ENCODE measurements at places on chromosomes 13 and 19.

DNA sequence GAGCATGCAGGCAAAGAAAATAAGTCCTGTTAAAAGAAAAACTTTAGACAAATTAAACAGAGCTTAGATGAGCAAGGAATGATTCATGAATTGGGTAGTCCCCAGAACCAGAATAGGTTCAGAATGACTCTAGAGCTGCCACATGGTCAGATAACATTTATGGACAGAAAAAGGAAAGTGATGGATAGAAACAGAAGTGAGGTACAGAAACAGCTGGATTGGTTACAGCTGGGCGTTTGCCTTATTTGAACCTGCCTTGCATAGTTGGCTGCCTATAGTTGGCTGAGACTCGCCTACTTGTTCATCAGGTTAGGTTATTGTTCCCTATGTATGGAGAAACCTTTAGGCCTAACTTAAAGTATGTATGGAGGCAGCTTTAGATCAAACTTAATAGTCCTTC is 35.4 kb downstream of the WDFY2 start:
- DNase-seq = peak; percentile 78

DNA sequence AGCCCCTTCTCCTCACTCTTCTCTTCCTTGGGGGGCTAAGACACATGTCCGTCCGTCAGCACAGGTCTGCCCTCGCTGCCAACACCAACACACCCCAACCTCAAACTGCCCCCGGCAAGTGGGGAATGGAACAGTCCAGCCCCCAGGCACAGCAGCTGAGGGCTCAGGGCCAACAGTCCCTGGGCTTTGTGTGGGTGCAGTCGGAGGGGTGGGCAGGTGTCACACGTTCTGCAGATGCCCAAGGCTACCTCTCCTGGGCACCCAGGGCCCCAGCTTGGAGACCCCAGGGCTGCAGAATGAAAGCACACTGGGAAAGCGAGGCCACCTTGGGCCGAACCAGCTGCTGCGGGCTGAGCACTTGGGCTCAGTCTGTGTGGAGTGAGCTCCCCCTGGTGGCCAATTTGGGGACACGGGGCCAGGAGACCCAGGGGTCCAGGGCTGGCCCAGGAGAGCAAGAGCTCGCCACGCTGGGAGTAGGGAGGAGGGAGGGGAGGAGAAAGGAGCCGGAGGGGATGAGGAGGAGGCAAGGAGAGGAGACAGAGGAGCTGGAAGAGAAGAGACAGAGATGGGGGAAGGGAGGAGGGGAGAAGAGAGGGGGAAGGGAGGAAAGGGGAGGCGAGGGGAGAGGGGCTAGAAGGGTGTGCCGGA is 14.0 kb upstream of the ATP8B3 start:
- DNase-seq = peak; percentile 52

DNA sequence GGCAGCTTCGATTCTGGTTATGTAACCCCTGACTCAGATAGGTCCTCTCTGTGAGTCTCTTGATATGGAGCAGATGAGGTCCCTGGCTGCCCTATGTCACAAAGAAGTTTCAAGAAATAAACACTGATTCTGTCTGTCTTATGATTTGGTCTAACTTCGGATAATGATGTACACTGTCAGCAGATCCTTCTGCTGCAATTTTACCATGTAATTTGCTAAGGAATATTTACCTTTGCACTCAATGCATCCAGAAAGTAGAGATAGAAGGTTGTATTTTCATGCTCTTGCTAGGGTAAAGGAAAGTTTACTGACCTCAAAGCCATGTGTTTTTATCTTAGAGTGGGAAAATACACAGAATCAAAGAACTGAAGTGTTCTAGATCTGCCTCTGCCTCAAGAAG is 98.2 kb downstream of the KLF5 start:
- no peak for DNase-seq

- no peak for DNase-seq
These were observed 490.8 kb downstream of the PCDH20 start for GRCh38 chr13:60924856-60925255.

GRCh38 chr13:87779426-87779825 is 108.3 kb downstream of the SLITRK5 start:
- DNase-seq = no peak

DNA sequence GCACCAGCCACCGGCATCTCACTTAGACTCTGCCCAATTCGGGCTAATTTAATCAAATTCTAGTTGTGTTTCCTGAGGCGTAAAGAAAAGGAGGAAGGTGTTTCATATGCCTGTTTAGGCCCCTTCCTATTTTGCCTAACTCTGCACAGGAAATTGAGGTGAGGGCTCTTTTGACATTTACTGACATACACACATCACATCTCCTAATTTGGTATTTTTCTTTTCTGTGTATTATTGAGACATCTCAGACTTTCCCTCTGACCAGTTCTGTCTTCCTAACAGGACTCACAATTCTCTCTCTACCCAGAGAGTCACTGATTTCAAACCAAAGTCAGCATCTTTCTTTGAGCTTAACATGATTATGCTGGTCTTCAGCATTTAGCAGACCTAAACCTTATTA is 7.9 kb downstream of the CEACAM3 start:
- no peak for DNase-seq

GRCh38 chr19:47049307-47049700 is 880 bp upstream of the TMEM160 start:
- peak; percentile 84 for DNase-seq

- peak; percentile 6 for DNase-seq
These were observed 2.7 kb downstream of the SLITRK1 start for GRCh38 chr13:83879431-83880171.

DNA sequence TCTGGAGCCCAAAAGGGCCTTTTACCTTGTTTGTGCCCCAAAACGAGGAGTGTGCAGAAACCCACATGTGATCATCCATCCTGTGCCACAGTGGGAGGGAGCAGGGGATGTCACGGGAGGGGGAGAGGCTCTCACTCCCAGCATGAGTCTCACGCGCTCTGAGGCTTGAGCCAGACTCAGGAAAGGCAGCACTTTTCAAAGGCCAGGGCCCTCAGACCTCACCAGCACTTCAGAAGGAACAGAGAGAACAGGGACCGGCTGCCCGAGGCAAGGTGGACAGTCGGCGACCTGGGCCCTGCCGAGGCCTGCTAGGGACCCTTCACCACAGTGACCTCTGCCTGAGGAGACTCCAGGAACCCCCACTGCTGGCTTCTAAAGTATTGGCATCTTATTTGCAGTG is 71.7 kb upstream of the WASF3 start:
- DNase-seq = peak; percentile 29

GRCh38 chr13:40665126-40666044 is 1.1 kb downstream of the FOXO1 start:
- DNase-seq = no peak
